Panc1 (cell line): ENCODE measurements at places on chromosomes 13 and 19. TPM values are rescaled to one million over a fixed set of nuclear protein-coding genes. Genes with fewer than 3 reads are reported as not detected.

Gene CEACAM16
- total RNA-seq = not detected

Gene ZNF667
- total RNA-seq = not detected

Gene CDX2
- total RNA-seq = 5.1 TPM

Gene ZNF573
- total RNA-seq = 13.3 TPM

Gene ACOD1
- total RNA-seq = not detected

Gene CRYL1
- 13.4 TPM for total RNA-seq

Gene FSD1
- total RNA-seq = 12.1 TPM

Gene FXYD5
- total RNA-seq = 33.6 TPM

Gene S1PR2
- 2.9 TPM for total RNA-seq

Gene KLF2
- total RNA-seq = 3.5 TPM

Gene ZNF181
- total RNA-seq = 11.5 TPM

Gene CGB1
- total RNA-seq = not detected

Gene SYNGR4
- total RNA-seq = 0.39 TPM

Gene LGI4
- total RNA-seq = 0.18 TPM

Gene SYT5
- total RNA-seq = 3.2 TPM

Gene SIGLEC14
- total RNA-seq = not detected

Gene KLK6
- not detected for total RNA-seq

Gene NLRP11
- 0.18 TPM for total RNA-seq

Gene LGALS7
- not detected for total RNA-seq

Gene KCNK6
- 17.2 TPM for total RNA-seq

Gene LHFPL6
- total RNA-seq = 25.7 TPM

Gene ZNF665
- 7.0 TPM for total RNA-seq

Gene CYSLTR2
- total RNA-seq = not detected

Gene CDKN2D
- total RNA-seq = 7.3 TPM

Gene CEBPA
- 1.6 TPM for total RNA-seq

Gene PCID2
- total RNA-seq = 39.7 TPM

Gene FBXO46
- total RNA-seq = 25.1 TPM

Gene UBL5
- 379 TPM for total RNA-seq

Gene EDNRB
- 0.18 TPM for total RNA-seq

Gene AKAP8L
- 65.5 TPM for total RNA-seq

Gene LYPD3
- total RNA-seq = 0.46 TPM

Gene SIN3B
- total RNA-seq = 47.0 TPM

Gene CYP2S1
- 8.5 TPM for total RNA-seq
